ENCODE measurements at places on chromosomes 6 and 20. TPM values are rescaled to one million over a fixed set of nuclear protein-coding genes. Genes with fewer than 3 reads are reported as not detected.

SLC4A11 gene
- polyA plus RNA-seq = 0.85 TPM

SCUBE3 gene
- not detected for polyA plus RNA-seq

SLC17A3 gene
- 0.19 TPM for polyA plus RNA-seq

C6orf58 gene
- not detected for polyA plus RNA-seq

SLC17A1 gene
- polyA plus RNA-seq = not detected

PAK5 gene
- not detected for polyA plus RNA-seq

IL17A gene
- not detected for polyA plus RNA-seq

CCDC170 gene
- not detected for polyA plus RNA-seq

APOM gene
- polyA plus RNA-seq = 11.9 TPM

RSPO3 gene
- polyA plus RNA-seq = not detected

SIRPB1 gene
- 1.3 TPM for polyA plus RNA-seq

TRIM38 gene
- polyA plus RNA-seq = 33.3 TPM

FBXO5 gene
- polyA plus RNA-seq = 3.9 TPM

TBXT gene
- polyA plus RNA-seq = 0.63 TPM

MAN1A1 gene
- polyA plus RNA-seq = 5.1 TPM

DTNBP1 gene
- polyA plus RNA-seq = 31.4 TPM

SLC25A27 gene
- 0.81 TPM for polyA plus RNA-seq

VSTM2L gene
- polyA plus RNA-seq = 0.16 TPM

RCAN2 gene
- polyA plus RNA-seq = not detected
